NCI-H2107 (cell line): ENCODE measurements at places on chromosomes 2 and 18.

GRCh38 chr18:46867367-46868143 is 49.8 kb downstream of the PIAS2 start:
- no peak for DNase-seq

GRCh38 chr2:109478906-109479493 is 134.8 kb downstream of the SEPTIN10 start:
- DNase-seq = no peak

DNA sequence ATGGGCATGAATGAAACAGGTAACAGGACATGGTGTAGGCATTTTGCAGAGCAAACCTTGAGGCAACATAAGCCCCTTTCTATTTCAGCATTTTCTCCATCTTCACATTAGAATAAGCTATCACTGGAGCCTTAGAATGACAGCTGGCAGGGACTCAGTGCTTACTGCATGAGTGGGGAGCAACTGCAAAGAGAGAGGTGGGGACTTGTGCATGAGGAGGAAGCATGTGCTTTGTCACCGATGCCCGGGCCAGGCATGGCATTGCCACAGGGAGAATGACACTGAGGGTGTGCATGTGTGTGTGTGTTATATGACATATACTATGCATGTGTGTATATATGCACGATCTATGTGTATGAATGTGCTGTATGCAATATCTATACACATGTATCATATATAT is 258.2 kb upstream of the RAB6C start:
- DNase-seq = no peak

GRCh38 chr2:169709981-169710380 is 15.7 kb downstream of the PHOSPHO2 start:
- DNase-seq = no peak

DNA sequence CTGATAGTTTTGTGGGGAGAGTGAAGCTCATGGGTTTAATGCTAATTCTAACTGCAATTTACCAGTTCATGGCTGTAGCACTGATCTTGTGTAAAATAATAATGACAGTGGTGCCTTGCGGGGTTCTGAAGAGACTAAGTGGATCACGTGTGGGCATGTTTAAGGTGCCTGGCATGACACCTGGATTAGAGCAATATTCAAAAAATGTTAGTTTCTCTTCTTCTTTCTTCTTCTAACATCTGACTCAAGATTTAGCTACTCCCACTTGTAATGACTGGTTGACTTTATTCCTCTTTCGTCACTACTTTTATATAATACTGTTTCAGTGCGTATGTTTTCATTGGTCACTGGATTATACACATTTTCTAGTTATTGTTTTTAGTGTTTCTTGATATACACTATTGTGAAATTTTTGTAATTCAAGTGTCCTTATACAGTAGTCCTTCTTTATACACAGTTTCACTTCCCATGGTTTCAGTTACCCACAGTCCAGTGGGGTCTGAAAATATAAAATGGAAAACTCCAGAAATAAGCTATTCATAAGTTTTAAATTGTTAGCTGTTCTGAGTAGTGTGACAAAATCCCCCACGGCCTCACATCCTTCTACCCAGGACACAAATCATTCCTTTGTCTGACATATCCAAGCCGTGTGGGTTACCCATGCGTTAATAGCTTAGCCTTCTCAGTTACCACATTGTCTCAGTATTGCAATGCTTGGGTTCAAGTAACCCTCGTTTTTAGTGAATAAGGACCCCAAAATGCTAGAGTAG is 662.2 kb upstream of the CNTNAP5 start:
- DNase-seq = no peak

DNA sequence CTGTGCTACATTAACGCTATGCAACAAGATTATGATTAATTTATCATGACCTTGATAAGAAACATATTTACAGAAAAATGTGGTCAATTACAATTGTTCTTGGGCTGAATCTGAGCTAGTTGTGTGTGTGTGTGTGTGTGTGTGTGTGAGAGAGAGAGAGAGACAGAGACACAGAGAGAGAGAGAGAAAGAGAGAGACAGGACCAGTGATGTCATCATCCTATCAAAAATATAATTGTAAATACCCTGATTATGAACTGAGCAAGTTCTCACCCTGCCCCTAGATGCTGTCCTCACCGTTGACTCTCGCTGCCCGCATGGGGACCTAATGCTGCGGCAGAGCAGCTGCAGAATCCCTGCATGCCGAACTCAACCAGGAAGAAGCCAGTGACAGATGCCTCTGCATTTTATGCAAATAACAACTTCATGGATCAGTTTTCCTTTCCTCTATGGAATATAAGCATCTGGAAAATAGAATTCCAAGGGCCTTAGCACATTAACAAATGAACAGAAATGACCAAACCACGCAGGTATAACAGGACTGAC is 512.5 kb downstream of the PLCL1 start:
- no peak for DNase-seq

DNA sequence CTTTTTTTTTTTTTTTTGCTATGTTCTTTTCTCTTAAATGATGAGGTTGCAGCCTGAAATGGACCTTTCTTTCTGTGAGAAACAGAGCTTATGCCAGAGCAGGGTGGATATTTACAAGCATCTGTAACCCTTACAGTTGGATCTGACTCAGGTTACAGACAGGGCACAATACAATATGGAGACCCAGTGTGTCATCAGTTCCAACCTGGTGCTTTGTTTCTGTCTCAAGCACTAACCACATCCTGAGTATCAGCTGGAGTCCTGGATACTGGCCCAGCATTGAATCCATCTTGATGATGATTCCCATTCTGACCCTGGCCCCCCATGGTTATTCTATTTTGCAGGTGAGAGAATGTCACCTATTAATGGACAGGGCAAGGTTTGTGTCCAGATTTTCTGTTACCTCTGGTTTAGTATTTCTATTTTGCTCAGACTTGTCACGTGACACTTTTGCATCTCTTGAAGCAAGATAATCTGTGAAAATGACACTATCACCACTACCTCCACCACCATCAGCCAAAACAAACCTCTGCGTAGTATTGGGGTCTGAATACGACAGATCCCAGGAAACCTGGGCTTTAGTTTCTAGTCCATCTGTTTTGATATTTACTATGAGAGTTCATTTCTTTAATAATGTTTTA is 174.0 kb downstream of the CCDC85A start:
- DNase-seq = no peak

- no peak for DNase-seq
Measured at GRCh38 chr2:156077041-156077742, 255.3 kb downstream of the NR4A2 start.

DNA sequence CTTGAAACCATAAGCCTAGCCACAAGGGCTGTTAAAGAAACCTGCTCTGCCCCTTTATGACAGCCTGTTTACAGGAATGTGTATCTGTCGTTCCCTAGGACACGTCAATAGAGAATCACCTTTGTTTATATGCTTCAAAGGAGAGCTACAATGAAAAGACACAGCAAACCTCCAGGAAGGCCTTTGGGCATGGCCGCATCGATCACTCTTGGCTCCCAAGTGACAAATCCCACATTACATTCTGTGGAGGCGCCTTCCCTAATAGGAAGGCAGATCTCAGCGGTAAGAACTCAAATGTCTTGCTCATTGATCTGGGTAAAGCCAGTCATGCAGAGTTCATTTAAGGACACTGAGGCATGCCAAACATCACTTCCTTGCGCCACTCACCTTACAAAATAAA is 26.5 kb downstream of the KIAA2012 start:
- no peak for DNase-seq

GRCh38 chr2:239025096-239025801 is 177.4 kb downstream of the TWIST2 start:
- no peak for DNase-seq

GRCh38 chr2:201517094-201517493 is 65.6 kb downstream of the STRADB start:
- DNase-seq = no peak

- no peak for DNase-seq
Measured at GRCh38 chr18:44474591-44474990, 206.1 kb upstream of the SETBP1 start.

- no peak for DNase-seq
Measured at GRCh38 chr18:4603955-4604354, 148.8 kb upstream of the DLGAP1 start.

DNA sequence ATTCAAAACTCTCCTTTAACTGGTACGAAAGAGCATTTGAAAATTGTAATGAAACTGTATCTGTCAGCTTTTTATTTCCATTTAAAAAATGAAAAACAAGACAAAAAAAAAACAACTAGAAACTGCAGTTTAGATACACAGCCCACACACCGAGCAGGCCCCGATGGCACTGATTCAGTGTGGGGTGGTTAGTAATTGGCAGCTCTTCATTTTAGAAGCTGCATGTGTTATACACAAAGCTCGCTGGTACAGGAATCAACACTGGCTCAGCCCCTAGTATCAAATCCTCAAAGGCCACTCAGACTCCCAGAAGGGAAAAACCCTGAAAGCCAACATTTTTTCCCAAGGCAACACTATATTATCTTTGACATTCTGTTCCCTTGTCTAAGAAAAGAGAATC is 30.5 kb upstream of the RMDN2 start:
- DNase-seq = no peak

- DNase-seq = no peak
Measured at GRCh38 chr18:22293417-22293816, 124.0 kb downstream of the GATA6 start.

GRCh38 chr2:98300141-98300874 is 45.9 kb upstream of the CNGA3 start:
- no peak for DNase-seq

GRCh38 chr2:225282858-225283710 is 116.4 kb upstream of the NYAP2 start:
- no peak for DNase-seq

GRCh38 chr2:96118698-96119388 is 2.5 kb upstream of the ADRA2B start:
- no peak for DNase-seq

GRCh38 chr2:16118611-16119590 is 178.6 kb downstream of the MYCN start:
- no peak for DNase-seq

- no peak for DNase-seq
Measured at GRCh38 chr2:88265352-88266303, 95.5 kb downstream of the THNSL2 start.

GRCh38 chr18:77119101-77119850 is 13.3 kb downstream of the MBP start:
- no peak for DNase-seq
